ENCODE measurements at places on chromosomes 3 and 15. TPM values are rescaled to one million over a fixed set of nuclear protein-coding genes. Genes with fewer than 3 reads are reported as not detected.

DNA sequence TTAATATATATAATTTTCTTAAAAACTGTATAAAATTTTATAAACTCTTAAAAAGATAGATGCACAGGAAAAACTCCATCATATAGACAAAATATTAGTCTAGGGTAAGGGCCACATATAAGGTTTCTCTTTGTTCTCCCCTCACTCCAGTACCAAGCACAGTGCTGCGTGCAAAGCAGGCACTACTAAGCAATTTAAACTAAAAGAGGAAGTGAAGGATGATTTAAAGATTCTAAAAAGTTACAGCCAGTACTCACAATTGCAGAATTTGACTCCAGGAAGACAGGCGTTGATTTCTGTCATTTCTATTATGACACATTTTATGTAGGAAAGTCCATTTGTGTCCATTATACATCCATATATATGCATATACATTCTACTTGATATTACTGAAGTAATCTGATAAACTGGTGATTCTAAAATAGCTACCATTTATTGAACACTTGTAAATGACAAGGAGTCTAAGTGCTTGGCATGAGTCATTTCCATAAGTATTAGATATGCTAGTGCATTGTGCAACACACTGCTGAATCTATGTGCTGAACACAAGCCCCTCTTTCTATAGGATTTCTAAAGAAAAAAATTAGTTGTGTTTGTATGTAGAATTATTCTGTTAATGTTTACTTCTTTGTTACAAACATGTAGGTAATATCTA, 785.5 kb upstream of the ARRDC4 start:
- no peak for DNase-seq

- DNase-seq: no peak
These were observed 751 bp upstream of the RPS17 start for GRCh38 chr15:82540984-82541431.

DNA sequence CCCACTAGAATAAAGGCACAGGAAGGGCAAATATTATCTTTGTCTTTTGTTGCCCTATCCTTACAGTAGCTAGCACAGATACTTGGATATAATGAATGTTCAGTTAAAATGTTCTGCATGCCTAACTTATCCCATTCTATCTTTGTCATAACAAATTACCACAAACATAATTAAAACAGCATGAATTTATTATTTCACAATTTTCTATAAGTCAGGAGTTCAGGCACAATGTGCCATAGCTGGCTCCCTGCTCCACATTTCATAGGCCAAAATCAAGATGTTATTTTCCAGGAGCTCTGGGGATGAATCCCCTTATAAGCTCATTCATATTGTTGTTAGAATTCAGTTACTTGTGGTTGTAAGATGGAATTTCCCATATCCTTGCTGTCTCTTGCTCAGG, 975.5 kb downstream of the IGSF11 start:
- DNase-seq: no peak

- peak; percentile 57 for DNase-seq
These were observed 6.5 kb downstream of the TPM1 start for GRCh38 chr15:63048776-63049665.

- no peak for DNase-seq
These were observed 14.5 kb downstream of the ZNF609 start for GRCh38 chr15:64474846-64475245.

GRCh38 chr3:182183716-182184430, 472.1 kb downstream of the SOX2 start:
- DNase-seq: no peak

DNA sequence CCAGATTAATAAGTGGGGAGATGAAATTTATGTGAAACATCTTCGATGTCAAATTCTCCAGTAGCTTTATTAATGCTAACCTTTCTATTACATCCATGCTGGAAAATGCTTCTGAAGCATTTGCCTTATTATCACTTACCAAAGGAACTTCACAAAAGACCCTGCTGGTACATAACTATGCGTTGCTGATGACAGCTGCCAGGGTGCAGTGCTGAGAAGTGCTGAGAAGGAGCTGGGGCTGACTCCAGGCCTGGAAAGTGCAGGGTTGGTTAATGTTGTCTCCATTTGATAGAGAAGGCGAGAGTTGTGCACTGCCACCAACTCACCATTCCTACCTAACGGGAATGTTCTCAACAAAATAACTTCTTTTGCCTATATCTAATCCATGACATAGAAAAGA, 736.0 kb upstream of the NR2F2 start:
- no peak for DNase-seq

GRCh38 chr3:183330881-183331280, 77.8 kb downstream of the B3GNT5 start:
- no peak for DNase-seq

DNA sequence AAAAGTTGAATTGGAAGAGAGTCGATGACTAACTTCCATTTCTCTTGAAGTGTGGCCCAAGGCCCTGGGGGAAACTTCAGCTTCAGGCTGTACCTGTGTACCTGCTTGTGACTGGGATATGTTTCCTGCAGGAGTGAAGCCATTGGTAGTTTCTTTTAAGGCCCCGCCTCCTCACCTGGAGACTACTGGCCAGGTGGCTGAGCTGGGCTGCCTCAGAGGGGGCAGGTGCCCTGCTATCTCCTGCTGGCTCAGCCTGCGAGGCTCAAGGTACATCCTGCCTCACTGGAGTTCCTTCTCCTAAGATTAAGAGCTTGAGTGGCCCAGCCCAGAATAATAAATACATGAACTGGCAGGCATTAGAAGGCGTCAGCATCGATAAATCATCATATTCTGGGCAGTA, 121.6 kb upstream of the ROPN1 start:
- DNase-seq: no peak

DNA sequence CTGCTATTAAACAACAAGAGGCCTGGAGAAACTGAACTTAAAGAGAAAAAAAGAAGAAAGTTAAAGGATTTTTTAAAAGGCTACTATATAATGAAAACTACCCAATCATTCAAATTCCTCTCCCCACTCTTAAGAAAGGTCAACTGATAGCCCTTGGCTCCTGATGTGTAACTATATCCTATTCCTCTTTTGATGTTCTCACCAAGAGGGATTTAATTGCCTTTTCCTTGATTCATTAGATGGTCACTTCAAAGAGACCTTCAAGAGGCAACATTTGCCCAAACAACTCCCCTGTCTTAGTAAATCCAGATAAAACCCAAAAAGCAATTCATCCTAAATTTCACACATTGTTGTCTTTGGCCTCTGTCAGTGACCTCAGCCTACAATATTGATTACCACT, 86.0 kb downstream of the FMN1 start:
- DNase-seq: no peak

DNA sequence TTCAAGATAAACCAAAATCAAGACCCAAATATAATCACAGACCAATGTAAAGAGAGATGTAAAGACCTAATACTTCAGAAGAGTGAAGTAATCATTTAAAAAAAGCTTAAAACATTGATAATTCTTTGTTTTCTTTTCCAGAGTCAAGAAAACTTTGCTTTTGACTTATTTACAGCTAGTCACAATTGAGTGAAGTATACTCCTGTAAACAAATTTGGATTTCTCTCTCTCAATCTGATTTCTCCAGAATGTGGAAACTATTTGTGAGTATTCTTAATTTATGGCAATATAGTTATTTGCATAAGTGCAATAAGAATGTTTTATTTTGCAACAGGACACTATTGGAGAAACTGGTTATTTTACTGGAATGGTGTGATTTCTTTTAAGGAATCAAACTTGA, 43.7 kb upstream of the ZBTB20 start:
- DNase-seq: no peak

- no peak for DNase-seq
These were observed 225.1 kb upstream of the PLSCR5 start for GRCh38 chr3:146830231-146830630.

ROBO2 gene
- polyA plus RNA-seq: 0.15 TPM

VGLL3 gene
- polyA plus RNA-seq: 1.3 TPM

THSD4 gene
- 29.4 TPM for polyA plus RNA-seq

PRR20G gene
- polyA plus RNA-seq: not detected

NMB gene
- polyA plus RNA-seq: 2.3 TPM

NTRK3 gene
- polyA plus RNA-seq: 5.6 TPM

MEIS2 gene
- polyA plus RNA-seq: 50.1 TPM

SLC2A2 gene
- not detected for polyA plus RNA-seq

IGDCC3 gene
- not detected for polyA plus RNA-seq

XXYLT1 gene
- 2.7 TPM for polyA plus RNA-seq
